ENCODE measurements at places on chromosomes 11 and 22.

DNA sequence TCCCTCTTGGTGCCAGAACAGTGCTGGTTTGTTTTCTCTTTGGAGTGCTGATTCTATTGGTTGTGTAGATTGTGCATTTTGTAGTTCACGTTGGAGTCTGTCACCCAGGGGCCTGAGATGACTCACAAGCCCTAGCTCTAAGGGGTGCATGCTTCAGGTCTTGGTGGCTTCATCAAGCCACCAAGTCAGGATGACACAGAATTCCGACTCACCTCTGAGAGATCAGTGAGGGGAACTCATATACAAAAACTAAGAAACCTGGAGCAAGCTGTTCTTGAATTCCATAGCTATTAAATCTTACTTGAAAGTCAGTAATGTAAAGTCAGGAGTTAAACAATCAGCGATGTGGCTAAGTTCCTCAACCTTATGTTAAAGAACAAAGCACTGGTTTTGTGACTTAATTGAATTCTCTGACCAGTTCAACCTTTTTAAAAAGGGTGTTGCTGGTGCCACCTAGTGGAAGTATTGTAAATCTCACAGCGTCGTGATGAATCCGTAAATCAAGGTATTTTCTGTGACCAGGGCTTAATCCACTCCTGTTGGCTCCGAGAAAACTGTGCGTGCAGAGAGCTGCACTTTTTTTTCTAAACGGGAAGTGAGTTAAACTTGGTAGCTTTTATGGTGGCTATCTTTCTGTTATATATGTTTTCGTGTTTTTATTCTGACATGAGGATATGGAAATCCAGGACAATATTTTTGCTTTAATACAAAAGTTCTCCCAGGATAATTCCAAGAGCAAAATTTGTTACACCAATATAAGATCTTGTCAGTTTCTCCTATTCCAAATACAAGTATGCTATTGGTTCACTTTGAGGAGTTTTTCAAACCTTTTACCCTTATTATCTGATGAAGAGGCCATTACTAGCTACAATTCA is 14.6 kb downstream of the MMP13 start:
- no peak for DNase-seq

DNA sequence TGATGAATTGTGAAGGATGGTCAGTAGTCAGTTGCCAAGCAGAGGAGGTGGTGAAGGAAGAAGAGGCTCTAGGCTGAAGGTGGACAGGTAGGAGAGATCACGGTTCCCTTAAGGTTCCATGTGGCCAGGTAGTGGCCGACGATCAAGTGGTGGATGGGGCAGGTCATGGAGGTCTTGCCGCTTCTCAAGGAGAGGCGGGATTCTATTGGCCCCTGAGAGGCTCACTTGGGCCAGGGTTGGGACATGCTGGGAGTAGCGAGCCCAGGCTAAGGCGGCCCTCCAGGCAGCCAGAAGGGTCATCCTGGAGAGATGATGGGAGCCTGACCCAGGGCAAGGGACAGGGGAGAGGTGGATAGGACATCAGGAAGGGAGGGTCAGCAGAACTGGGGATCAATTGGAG is 20.9 kb upstream of the TMPRSS4 start:
- no peak for DNase-seq

DNA sequence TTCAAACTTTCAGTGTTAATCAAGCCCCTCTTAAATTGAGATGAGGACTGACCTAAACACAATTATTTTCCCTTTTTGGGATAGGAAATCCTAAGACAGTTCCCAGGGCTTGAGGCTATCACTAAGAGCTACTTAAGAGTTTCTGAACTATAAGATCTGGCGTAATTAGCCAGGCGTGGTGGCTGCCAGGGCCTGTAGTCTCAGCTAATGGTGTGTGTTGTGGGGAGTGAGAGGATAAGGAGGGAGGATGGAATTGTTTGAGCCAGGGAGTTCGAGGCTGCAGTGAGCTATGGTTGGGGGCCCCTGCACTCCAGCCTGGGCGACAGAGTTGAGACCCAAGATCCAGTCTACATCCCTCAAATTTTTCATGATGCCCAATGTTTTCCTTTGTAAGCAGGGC is 23.5 kb upstream of the EXPH5 start:
- no peak for DNase-seq

GRCh38 chr11:18722293-18722637 is 3.7 kb downstream of the IGSF22 start:
- DNase-seq = no peak

- DNase-seq = no peak
Measured at GRCh38 chr11:108960501-108960900, 295.6 kb downstream of the DDX10 start.

- no peak for DNase-seq
Measured at GRCh38 chr22:40329466-40329865, 16.8 kb upstream of the ADSL start.

GRCh38 chr11:116638463-116638862 is 134.3 kb downstream of the BUD13 start:
- DNase-seq = no peak

GRCh38 chr11:1737080-1737757 is 13.2 kb downstream of the IFITM10 start:
- no peak for DNase-seq

DNA sequence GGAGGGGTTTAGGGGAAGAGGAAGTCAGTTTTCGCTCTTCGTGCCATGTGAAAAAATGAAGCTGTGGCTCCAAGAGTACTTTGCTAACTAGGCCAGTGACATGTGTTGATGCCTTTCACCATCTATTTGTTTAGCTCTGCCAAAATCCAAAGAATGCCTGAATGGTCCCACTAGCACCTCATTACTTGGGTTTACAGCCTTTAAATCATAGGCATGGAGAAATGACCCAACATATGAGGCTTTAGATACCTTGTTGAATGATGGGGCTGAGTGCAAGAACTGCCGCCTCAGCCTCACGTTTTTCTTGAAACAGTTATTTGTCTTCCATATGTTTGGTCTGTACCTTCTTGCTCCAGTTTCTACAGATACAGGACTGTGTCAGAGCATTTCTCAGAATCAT is 8.3 kb downstream of the RBM4 start:
- no peak for DNase-seq

GRCh38 chr11:45176996-45177395 is 30.6 kb downstream of the PRDM11 start:
- DNase-seq = no peak

DNA sequence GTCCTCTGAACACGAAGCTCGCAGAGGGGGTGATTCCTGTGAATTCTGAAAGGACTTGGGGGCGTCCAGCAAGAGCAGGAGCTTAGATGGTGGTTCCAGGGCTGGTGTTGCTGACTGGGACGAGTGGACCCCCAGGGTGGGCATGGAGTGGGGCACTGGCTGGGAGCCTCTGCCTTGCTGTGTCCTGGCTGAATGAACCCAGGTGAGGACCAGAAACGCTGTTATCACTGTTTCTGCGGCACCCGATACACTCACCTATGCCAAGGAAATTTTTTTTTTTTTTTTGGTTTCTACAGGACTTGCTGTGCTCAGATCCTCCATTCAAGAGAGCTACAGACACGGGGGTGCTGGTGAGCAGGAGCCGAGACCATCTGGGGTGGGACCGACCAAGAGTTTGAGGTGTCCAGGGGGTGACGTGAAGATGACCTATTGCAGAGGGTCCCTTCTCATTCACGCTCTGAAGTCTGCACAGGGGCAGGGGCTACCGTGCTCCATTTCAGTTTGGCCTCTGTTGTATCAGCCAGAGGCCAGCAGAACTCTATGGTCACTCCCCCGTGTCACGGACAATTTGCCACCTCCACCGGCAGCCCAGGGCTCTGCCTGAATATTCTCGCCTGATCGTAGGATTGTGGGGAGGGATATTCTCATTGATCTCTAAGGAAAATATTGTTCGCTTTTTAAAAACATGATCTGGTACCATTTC is 3.6 kb downstream of the SMIM38 start:
- DNase-seq = no peak
